Stimulated activated CD4-positive, alpha-beta T cell treated with anti-CD3 and anti-CD28 coated beads, Interleukin-1b, Interleukin-23, amount 100 ng/mL, for 1 hour (primary cell): ENCODE measurements at places on chromosomes 5 and 9.

DNA sequence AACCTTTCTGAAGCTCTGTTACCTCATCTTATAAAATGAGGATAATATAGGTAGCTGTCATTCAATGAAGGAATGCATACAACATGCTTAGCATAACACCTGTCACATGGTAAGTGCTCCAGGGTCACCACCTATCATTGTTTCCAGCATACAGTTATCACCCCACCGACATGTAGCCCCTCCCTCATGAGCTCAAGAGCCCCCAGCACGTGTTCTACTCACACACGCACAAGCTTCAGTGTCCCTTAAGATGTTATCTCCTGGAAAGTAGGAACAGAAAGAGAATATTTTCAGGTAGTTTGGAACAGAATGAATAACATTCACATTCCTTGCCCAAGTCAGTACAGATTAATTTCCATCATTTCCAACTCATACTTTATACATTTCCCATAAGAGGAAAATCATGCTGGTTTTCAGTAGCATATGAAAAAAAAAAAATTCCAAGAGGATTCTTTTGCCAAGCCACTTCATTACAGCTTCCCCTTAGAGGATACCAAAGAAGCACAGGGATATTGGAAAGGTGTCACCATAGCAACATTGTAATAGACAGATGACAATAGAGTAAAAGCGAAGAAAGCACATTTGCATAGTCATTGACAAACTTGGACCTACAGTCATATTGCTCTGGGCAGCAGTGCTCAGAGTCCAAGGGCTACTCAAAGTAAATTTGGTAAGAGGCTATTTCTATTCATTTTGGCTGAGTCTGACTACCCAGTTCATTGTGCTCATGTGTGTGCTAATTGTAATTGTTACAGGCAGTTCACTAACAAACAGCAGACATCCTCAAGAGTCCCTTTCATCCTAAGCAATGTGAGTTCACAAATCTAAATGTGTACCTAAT lies 1.5 kb upstream of the MOB3B start:
- no peak for DNase-seq

DNA sequence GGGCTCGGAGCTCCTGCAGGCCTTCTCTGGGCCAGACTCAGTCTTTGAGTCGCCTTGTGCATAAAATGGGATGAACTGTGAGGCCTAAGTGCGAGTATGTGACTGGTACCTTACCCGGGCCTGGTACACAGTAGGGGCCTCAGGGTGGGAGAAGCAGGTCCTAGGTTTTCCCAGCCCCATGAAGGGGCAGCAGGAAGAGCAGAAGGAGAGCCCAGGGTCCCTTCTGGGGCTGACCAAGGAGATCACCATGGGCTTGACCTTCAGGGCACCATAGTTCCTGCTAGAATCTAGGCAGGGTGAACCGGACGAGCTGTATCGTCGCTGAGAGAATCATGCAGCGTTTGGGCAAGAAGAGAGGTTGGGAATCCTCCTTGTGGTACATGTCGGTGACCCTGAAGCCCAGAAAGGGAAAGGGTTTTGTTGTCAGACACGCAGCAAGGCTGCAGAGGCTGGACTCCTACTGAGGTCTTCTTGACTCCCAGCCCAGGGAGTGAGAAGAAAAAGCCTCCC lies 373 bp upstream of the PHYKPL start:
- no peak for DNase-seq

DNA sequence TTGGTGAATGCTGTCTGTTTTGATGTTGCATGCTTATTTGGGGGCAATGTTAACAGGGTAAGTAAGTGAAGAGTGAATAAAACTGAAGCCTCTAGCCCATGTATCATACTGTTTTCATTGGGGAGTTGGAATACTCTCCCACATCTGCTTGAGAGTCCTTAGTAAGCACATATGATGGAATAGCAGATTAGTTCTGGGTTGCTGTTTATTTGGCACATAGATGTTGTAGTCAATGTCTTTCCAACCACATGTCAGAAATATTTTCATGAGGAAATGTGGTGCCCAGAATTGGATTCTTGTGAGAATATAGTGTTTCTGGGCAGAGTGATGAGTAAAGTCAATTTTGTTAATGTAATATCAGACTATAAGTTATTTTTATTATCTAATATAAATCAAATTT lies 611.7 kb upstream of the FTMT start:
- no peak for DNase-seq

GRCh38 chr9:129301941-129302340 lies 123.9 kb upstream of the IER5L start:
- DNase-seq: no peak

DNA sequence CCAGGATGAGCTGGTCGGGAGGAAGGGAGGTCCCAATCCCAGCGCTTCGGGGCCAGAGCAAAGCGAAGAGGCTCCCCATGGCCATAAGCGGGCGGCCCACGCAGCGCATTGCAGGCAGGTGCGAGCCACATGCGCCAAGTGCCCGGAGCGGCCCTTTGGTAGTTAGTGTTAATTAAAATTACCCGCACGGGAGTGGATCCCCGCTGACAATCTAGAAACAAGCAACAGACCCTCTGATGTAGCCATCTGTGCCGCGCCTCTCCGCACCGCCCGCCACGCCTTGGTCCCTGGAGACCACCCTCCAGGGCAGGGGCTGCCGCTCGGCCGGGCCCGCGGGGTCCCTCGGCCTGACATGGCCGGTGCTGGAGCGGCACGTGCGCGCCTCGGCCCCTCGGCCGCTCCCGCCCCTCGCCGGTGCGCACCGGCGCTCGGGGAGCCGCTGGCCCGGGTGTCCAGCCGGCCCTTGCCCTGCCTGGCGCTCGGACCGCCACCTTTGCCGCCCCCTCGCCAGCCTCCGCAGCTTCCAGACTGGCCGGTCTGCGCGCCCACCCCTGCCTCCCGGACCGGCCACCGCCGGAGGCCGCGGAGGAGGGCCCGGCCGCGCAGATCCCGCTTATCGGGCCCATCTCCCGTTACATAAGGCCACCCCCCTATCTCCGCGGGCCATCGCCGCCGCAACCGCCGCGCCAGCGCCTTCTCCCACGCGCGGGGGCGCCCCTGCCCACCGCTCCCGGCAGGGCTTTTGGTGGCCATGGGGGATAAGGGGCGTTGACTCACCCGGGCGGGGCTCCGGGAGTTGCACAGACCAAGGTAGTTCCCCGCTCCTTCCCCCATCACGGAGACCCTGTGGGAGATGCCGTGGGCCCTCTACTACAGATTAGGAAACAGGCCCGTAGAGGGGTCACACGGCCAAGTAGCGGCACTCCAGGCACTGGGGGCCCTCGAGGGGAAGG lies 1.9 kb upstream of the IL13 start:
- DNase-seq: no peak

DNA sequence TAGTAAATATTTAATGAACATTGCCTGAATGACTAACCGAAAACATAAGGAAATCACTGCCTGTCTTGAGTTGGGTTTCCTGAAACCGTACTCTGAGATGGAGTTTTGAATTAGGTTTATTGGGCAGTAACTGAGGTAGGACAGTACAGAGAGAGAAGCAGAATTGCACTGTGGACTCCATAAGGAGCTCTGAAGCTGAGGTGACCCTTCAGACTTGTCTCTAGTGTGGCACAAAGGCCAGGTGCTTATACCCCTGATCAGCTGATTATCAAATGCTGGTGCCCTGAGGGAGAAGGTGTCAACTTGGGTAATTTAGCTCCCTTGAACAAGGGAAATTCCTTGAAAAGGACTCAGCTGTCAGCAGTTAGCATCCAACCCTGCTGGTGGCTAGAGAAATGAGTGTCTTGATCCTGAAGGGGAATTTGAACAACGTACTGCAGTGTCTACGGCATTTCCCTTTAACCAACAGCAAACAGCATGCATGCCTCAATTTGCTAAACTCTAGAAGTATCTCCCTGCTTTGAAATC lies 135.0 kb upstream of the SMARCA2 start:
- no peak for DNase-seq

- DNase-seq: no peak
These were observed 125.3 kb upstream of the TMEM161B start for GRCh38 chr5:88393716-88394535.

- no peak for DNase-seq
These were observed 114.2 kb upstream of the FST start for GRCh38 chr5:53366245-53366644.

DNA sequence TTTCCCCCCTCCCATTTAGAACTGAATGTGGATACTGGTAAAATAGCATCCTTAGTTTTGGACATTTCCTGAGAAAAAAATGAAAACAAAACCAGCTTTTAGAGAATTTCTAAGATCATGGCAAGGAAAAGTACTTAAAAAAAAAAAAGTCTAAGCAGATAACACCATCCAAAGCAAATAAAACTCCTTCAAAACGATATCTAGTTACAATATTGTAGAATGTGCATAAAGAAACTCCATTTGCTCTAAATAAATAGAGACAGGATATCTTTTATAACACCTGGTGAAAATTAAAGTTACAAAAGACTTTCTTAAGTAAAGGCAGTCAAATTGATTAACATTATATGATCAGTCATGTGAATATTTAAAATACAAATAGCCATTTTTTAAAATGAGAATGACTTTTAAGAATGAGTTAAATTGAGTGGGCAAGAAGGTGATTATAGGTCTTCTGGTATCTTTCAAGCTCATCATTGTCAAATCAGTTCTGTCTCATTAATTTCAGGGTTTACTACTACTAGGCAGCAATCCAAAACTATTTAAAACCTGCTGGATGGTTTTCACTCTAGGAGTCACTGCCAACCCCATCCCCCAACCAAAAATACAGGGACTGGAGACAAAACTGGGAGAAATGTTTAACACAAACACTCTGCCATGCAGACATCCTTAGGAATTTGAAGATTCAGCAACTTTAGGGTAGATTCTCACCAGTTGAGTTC lies 382.6 kb downstream of the ADGRV1 start:
- no peak for DNase-seq

DNA sequence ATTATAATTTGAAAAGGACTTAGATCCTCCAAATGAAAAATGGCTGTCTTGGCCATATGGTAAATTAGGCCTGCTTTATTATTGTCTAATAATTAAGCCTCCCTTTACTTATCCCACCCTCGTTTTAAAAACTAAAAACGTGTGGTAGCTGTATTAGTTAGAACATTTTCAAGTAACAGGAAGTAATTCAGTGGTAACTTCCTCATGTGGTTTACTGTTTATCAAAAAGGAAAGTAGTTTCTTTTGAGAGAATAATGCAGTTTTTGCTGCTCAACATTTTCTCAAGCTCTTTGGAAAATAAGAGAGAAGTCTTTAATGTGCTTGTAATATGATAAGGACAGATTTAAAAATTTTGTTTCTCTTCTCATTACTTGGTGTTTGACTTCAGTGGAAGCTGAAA lies 26.0 kb downstream of the ZCCHC7 start:
- no peak for DNase-seq

DNA sequence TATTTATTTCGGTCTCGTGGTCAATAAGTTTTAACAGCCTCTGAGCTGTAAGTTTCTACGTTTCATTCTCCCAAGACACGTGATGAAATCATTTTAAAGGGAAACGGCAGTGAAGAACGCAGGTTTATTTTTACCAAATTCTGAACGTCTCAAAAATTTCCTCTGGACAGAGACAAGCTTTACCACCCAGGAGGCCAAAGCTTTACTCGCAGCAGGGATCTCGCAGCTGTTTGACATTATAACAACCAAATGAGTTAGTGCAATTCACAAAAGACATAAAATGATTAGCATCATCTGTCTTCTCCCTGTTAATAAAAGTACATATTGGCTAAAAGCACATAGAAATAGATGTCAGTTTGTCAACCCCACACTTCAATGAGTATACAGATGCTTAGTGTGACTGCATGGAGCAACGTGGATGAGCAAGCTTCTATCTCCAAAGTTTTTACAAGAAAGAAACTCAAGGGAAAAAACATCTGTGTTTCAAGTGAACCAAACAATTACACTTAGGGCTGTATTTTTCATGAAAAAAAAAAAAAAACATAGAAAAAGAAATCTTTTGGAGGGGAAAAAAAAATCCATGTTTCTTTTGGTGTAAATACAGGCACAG lies 2.5 kb downstream of the SEMA5A start:
- DNase-seq: no peak

GRCh38 chr5:102890133-102890532 lies 135.0 kb downstream of the PAM start:
- DNase-seq: no peak

DNA sequence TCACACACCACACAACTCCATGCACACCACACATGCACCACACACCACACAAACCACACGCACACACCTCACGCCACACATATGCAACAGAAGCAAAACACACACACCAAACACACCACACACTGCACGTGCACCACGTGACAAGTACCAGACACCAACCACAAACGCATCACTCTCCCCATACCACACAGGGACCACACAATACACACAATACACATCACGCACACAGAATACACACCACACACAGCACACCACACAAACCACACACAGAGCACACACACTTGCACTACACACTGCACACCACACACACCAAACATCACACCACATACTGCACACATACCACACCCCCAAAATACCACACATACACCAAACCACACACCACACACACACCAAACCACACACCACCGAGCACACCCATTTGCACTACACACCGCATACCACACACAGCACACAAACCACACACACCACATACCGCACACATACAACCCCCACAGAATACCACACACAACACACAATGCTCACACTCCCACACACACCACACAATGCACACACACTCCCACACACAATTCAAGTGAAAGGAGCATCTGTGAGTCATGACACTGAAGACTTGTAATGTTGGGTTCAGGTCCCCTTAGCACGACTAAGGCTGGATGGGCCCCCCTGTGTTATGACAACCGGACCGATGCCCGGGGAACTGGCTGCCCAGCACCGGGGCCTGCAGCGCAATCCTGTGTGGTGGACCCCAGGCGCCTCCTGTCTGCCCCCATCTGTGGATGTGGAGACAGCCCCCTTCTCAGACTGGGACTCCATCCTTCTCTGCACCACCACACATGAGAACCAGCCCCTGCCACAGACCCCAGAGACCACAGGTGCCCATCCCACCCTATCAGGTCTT lies 6.0 kb upstream of the ZDHHC11 start:
- no peak for DNase-seq

DNA sequence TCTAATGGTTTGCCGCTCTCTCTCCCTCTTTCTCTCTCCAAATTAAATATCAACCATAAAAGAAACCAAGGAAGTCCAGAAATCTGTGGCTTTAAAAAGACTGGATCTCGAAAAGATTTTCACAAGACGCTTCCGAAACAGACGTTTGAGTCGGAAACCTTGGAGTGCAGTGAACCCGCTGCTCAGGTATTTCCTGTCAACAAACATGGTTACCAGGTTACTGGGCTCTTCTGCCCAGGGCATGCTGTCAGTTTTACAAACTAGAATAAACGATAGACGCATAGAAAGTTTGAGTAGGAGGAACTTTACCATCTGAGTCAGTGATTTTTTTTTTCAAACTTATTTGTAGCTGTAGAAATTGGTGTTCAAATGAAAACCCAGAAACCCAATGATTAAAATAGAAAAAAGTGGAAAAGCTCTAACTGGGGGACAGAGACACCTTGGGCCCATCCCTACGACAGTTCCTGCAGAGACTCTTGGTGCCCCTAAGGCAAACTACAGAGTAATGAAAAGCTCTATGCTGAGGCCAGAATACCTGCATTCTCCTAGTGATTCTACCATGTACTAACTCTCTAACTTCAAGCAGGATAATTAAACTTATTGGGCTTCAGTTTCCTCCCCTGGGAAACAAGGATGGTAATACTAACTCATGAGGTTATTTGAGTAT lies 90.0 kb downstream of the DOCK8 start:
- no peak for DNase-seq
